Fibroblast of villous mesenchyme (primary cell): ENCODE measurements at places on chromosomes 7 and 10. TPM values are rescaled to one million over a fixed set of nuclear protein-coding genes. Genes with fewer than 3 reads are reported as not detected.

Gene C10orf62
- total RNA-seq = not detected in 2 replicates

Gene IRF5
- under 0.01 TPM in 1 of 2 replicates, not detected in the other for total RNA-seq

Gene CCDC3
- 0.43 and 1.3 TPM in 2 replicates for total RNA-seq

Gene ARHGEF35
- total RNA-seq = 0.97 and 3.0 TPM in 2 replicates

Gene GPER1
- total RNA-seq = 1.9 and 2.6 TPM in 2 replicates

Gene LBX1
- total RNA-seq = not detected in 2 replicates

Gene MYL10
- total RNA-seq = not detected in 2 replicates

Gene NRCAM
- total RNA-seq = 0.97 and 1.3 TPM in 2 replicates

Gene RBP4
- not detected in 2 replicates for total RNA-seq

Gene CARD11
- total RNA-seq = under 0.01 TPM in 1 of 2 replicates, not detected in the other

Gene LHFPL3
- not detected in 2 replicates for total RNA-seq

Gene TBXAS1
- 0.32 TPM in 1 of 2 replicates, not detected in the other for total RNA-seq

Gene GNGT1
- not detected in 2 replicates for total RNA-seq

Gene PDLIM1
- total RNA-seq = 65.7 and 75.6 TPM in 2 replicates

Gene DLX5
- not detected in 2 replicates for total RNA-seq

Gene GLUD1
- total RNA-seq = 182 and 219 TPM in 2 replicates

Gene GIMAP7
- not detected in 2 replicates for total RNA-seq

Gene HOXA4
- total RNA-seq = 0.97 and 1.3 TPM in 2 replicates

Gene NUPR2
- total RNA-seq = not detected in 2 replicates

Gene LRRC4
- under 0.01 TPM in 1 of 2 replicates, not detected in the other for total RNA-seq

Gene TCERG1L
- total RNA-seq = not detected in 2 replicates

Gene TBX20
- 1.3 and 2.6 TPM in 2 replicates for total RNA-seq

Gene GCK
- total RNA-seq = 0.43 and 0.64 TPM in 2 replicates

Gene TMEM270
- total RNA-seq = not detected in 2 replicates

Gene ST8SIA6
- not detected in 2 replicates for total RNA-seq

Gene ADAM8
- total RNA-seq = 2.3 and 7.8 TPM in 2 replicates

Gene MOGAT3
- total RNA-seq = not detected in 2 replicates

Gene MRPL43
- 51.8 and 67.3 TPM in 2 replicates for total RNA-seq

Gene FAM237B
- not detected in 2 replicates for total RNA-seq

Gene SEMA3C
- total RNA-seq = 101 and 136 TPM in 2 replicates

Gene GPR15LG
- not detected in 2 replicates for total RNA-seq

Gene CFAP69
- 1.6 and 2.6 TPM in 2 replicates for total RNA-seq

Gene IPMK
- total RNA-seq = 4.5 and 7.8 TPM in 2 replicates

Gene ELFN1
- total RNA-seq = 0.86 and 1.6 TPM in 2 replicates

Gene CRHR2
- total RNA-seq = not detected in 2 replicates

Gene ODAD2
- 3.2 and 4.3 TPM in 2 replicates for total RNA-seq
